Glutamatergic neuron (in vitro differentiated cells): ENCODE measurements at places on chromosomes 6 and 20.

GRCh38 chr6:156280065-156280464 is 497.1 kb upstream of the ARID1B start:
- DNase-seq: no peak

- no peak for DNase-seq
Measured at GRCh38 chr6:122049341-122049740, 350.1 kb upstream of the HSF2 start.

- no peak for DNase-seq
Measured at GRCh38 chr6:6386010-6386409, 65.5 kb upstream of the F13A1 start.

- no peak for DNase-seq
Measured at GRCh38 chr6:34155471-34156300, 9.8 kb upstream of the GRM4 start.
